Right cardiac atrium (tissue), 5 donors: ENCODE measurements at places on chromosomes 16 and 17.

DNA sequence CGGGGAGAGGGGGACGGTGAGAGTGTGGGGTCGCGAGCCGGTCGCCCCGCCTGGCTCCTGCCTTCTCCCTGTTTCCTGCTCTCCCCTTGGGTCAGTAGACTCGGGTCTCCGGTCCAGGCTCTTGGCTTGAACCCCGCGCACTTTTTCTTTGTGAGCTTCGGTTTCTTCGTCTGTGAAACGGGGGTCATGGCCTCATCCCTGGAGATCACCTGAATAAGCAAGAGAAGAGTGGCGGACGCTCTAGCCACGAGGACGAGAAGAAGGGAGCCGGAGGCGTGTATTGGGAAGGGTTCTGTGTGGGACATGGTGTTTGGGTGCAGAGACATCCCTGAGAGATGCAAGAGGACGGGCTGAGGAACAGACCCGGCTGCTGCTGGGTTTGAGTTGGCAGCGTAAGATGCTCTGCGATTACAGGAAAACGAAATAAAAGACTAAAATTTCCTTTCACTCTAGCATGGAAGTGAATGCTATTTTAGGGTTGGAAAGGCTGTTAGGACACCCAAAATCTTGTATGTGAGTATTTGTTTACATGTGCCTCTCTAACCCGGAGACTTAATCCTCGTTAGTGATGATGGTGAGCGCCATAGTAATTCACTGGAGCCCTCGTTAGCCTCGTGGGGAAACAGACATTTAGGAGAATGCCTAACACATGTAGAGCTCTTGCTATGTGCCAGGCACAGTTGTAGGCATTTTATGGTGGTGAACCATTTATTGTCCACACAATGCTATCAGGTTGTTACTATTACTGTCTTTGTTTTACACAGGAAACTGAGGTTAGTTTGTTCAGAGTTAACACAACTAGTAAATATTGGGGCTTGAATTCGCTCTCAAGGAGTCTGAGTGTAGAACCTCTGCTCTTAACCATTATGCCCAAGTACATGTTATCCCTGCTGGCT, 646 bp downstream of the KIF22 start:
- no peak for DNase-seq

- no peak for DNase-seq
Observed at GRCh38 chr17:58051468-58051867, 31.8 kb upstream of the DYNLL2 start.

DNA sequence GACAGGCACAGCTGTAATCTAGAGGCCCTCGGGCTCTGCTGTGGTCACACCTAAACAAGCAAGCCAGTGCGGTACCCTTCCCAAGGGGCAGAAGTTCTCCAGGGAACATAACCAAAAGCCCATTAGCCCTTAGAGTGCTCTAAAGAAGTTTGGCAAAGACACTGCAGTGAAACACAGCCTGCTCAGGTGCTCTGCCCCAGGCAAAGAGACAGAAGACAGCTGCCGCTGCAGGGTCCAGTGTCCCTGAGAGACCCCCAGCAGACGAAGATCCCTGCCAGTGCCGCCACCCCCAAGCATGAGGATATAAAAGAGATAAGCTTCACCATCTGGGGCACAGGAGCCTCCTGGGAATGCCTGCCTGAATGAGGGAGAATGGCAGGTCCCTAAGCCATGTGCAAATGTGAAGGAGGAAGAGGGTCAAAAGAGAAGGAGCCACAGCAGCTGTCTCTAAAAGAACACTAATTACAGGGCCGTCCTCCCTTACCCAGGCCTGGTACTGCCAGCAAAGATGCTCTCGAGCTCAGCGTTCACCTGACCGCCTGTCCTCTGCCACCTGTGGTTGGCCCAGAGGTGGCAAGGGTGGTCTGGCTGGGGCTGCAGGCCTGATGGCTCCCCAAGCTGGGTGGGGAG, 29.7 kb downstream of the CUEDC1 start:
- DNase-seq = no peak

DNA sequence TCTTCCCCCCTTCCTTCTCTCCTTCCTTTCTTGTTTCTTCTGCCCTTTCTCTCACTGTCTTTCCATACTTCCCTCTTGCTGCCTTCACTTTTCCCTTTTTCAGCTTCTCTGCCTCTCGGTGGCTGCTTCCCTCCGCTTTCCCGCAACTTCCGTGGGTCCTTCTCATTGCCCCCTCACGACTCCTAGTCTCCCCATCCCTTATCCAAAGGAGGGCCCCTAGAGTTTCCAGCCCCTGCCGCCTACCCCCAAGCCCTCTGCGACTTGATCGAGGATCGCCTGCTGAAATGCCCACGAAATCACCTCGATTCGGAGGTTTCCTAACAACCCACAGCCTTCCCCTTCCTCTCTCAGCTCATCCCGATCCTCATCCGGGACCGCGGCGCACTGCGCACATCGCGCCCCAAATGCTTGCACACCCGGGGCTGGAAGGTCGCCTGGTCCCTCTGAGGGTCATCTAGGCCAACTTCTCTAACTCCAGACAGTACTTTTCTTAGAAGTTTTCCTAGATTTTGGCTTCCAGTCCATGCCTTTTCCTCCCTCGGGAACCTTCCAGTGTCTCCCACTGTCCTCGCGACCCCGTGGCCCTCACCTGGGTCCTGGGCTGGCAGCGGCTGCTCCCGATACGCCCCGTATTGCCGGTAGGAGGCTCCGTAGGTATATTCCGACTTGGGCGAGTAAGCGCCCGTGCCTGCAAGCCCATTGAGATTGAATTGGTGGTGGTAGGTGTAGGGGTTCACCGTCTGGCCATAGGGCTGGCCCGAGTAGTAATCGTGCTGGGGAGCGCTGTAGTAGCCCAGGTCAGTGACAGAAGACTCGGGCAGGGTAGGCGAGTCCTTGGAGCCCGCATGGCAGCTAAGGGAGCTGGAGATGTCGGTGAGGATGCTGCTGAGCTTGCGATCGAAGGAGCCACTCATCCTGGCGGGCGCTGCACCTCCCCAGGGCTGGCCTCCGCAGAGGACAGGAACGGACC, 654 bp downstream of the DLX3 start:
- no peak for DNase-seq

DNA sequence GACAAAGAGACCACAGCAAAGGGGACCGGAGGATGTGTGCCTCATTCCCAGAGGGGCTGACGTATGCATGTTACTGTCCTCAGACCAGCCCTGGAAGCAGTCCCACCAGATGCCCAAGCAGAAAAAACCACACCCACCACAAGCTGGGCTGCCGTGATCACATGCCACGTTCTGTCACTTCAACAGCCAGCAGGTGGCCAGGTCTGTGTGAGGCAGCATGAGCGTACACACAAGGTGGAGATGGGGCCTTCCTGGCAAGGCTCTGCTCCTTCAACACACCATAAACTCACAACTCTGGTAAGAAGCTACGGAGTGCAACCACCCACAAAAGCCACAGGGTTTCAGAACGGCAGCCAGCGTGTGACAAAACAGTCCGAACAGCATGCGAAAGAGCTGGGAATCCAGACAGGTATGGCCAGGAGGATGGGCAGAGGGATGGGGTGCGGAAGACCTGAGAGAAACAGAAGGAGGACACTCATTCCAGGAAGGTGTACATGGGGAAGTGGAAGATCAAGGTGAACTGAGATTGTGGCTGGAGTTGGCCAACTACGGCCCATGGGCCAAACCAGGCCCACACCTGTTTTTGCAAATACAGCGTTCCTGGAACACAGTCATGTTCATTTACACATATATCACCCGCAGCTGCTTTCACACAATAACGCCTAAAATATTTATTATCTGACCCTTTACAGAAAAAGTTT, 27.9 kb downstream of the MBTPS1 start:
- peak; percentile 78 for DNase-seq

- DNase-seq = no peak
Observed at GRCh38 chr17:52170963-52171572, 12.6 kb upstream of the CA10 start.

DNA sequence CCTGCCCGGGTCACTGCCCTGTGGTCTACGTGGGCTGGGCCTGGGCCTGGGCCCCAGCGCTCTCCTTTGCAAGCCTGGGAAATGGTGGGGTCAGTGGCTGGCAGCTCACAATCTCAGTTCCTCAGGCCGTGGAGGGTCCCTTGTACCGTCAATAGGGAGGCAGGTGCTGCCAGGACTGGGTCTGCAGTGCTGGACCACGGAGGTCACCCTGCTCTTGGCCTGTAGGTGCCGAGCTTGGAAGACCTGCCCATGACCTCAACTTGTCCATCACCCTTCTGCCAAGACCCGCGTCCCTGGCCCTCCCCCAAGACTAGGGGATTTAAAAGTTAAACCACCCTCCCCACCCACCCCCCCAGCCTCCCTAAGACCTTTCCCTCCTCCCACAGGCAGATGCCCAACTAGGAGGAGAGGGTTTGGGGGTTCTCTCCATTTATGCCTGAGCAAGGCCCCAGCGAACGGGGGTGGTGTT, 2.5 kb downstream of the TBX2 start:
- no peak for DNase-seq

DNA sequence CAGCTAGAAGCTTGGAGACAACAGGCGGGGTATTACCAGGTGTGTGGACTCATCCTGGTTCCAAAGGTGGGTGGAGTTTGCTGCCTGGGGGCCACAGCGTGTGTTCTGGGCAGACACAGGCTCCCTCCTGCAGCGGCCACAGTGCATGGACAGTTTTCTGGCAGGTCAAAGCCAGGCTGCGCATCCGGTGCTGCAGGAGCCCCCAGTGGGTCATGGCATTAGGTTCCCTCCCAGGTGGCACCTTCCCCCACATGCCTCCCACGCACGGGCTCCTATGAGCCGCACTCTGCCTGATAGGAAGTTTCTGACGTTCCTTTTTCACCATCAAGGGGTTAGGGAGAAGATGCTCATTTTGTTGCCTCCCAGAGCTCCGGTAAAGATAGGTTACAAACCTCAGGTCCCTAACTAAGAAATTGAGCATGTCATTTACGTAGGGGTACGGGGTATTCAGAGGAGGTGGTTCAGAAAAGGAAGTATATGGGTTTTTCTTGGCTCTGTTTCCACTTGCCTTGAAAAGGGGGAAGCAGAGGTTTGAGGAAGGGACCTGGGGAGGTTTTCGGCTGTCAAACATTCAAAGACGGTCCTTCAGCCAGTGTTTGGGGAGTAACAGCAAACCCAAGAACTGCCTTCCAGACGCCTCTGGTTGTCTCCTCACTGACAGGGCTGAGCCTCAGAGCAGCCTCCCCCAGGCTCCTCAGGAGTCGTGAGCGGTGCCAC, 32.7 kb upstream of the NAT9 start:
- DNase-seq = no peak

DNA sequence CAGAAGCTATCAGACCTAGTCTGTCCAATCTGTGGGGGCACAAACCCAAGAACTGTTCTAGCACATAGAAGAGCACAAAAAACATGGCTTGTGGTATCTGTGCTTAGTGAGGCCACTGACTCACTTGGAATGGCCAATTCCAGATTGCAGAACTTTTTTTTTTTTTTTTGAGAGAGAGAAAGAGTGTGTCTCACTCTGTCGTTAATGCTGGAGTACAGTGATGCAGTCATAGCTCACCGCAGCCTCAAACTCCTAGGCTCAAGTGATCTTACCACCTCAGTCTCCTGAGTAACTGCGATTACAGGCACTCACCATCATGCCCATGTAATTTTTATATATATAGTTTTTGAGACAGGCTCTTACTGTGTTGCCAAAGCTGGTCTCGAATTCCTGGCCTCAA, 77.2 kb upstream of the CLEC3A start:
- no peak for DNase-seq

DNA sequence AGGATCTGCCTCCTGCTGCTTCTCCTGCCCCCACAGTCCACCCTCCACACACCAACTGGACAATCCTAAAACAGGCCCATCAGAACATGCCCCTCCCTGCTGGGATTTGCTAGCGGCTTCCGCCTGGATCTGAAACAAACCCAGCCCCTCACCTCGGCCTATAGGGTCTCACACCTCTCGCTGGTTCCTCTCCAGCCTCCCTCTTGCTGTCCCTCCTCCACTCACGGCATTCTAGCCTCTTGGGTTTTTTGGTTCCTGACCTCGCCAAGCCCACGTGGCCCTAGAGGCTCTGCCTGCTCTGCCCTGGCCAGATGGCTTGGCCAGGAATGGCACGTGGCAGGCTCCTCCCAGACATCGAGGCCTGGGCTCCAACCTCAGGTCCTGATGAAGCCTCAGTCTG, 15.7 kb upstream of the MTSS2 start:
- DNase-seq = no peak

DNA sequence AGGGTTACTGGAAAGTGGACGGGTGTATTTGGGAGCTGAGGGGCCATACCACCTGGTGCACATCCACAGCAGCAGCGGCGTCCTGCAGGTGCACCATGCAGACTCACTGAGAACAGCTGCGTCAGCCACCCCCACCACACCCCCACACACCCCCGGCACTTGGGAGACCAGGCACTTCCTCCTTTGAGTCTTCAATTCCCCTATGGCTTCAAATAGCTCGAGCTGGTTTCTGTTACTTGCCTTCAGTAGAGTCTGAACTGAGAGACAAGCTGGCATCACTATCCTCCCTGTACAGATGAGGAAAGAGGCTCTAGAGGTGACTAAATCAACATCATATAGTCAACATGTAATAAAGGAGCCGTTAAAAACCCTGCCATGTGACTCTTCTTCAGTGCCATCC, 15.4 kb downstream of the CUEDC1 start:
- peak; percentile 66 for DNase-seq

DNA sequence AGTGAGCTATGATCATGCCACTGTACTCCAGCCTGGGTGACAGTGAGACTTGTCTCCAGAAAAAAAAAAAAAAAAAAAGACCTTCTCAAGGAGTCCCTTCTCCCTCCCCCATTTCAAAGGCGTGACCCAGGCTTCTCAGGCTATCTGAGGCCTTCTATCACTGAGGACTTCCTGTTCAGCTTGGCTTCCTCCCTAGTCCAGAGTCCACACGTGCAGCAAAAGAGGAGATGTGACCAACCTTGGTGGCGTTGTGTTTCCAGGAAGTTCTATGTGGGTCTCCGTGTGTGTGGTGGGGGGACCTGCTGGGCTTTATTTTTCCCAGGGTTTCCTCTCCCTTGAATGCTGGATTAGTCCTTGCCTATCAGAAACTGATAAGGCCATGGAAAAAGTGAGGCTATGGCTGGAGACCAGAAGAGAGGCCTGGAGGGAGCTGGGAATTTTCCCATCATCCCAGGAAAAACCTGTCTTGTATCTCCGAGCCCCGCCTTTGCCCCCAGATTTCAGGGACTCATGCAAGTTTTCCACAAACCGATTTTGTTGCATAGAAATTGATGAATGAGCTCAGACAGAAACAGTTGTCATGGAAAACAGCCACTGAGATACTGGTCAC, 148.1 kb downstream of the SALL1 start:
- DNase-seq = no peak

DNA sequence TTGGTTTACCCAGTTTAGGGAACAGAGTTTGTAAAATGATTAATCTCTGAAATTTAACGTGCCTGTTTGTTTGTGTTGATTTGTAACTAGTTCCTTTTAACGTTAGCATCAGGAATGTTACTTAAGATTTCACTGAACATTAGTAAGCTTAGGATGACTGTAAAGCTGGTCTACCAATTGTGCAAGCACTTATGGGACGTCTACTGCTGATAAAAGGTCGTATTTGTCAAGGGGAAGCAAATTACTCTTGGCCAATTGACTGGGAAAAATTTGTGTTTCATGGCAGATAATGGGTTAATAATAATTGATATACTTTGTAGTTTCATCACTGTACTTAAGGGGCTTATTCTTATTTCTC, 11.8 kb downstream of the METTL9 start:
- no peak for DNase-seq

GRCh38 chr16:66493490-66494401, 56.2 kb downstream of the TK2 start:
- DNase-seq = no peak

- no peak for DNase-seq
Observed at GRCh38 chr16:48892893-48893292, 282.9 kb upstream of the N4BP1 start.
